ENCODE measurements at places on chromosomes 11 and 22. TPM values are rescaled to one million over a fixed set of nuclear protein-coding genes. Genes with fewer than 3 reads are reported as not detected.

The RBM14 gene
- total RNA-seq: 49.9 TPM

The TMEM45B gene
- 18.2 TPM for total RNA-seq

The SCUBE2 gene
- total RNA-seq: 121 TPM

The EFCAB6 gene
- 3.2 TPM for total RNA-seq

The CBLIF gene
- total RNA-seq: not detected

The GAL gene
- 1.0 TPM for total RNA-seq

The PGA5 gene
- 0.69 TPM for total RNA-seq

The TRIM5 gene
- 39.6 TPM for total RNA-seq

DNA sequence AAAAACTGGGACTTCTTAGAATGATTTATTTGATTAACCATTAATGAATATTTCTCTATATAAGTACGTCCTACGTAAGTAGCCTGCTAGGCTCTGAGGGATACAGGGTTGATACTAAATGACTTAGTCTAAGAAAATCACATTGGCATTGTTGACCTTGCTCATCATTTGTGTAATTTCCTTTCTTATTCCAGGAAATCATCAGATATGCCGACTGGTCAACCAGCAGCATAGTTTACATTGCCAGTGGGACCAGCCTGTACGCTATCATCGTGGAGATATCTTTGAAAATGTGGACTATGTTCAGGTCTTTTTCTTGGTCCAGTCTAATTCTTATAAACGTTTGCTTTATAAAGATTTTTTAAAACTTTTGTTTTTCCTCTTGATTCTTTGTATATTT, 42.5 kb downstream of the TTC17 start:
- no peak for DNase-seq

DNA sequence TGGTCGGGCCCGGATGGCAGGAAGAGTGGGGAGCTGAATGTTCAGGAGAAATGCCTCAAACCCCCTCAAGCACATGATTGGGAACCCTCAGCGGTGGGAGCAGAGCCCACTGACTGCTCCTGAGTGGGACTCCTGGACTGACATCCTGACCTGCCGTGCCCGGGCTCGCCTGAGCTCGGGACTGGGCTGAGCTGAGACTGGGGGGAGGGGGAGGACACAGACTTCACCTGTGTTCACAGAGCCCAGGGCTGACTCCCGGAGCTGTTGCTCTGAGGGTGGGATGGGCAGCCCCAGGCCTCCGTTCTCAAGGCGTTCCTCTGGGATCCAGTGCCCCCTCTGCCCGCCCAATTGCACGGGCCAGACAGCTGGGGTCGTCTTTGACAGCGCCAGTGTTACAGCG, 24.6 kb downstream of the DAGLA start:
- DNase-seq: no peak

DNA sequence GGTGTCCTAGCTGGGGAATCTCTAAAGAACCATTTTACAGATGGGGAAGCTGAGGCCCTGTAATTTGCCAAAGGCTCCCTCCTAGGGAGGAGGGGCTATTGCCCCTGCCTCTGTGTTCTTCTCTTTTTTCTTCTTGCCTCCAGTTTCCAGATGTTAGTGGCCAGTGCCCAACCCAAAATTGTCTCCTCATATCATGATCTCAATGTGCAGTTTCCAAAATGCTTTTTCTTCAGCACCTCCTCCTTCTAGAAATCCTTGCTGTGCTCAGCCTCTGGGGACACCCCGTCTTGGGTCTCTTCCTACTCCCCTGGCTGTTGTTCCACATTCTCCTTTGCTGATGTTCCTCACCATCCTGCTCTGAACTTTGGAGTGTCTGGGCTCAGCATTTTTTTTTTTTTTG, 9.5 kb upstream of the CHRM1 start:
- no peak for DNase-seq

- no peak for DNase-seq
These were observed 8.0 kb downstream of the PHLDB1 start for GRCh38 chr11:118615282-118615975.

- no peak for DNase-seq
These were observed 28.3 kb upstream of the SOX10 start for GRCh38 chr22:38012604-38013072.

DNA sequence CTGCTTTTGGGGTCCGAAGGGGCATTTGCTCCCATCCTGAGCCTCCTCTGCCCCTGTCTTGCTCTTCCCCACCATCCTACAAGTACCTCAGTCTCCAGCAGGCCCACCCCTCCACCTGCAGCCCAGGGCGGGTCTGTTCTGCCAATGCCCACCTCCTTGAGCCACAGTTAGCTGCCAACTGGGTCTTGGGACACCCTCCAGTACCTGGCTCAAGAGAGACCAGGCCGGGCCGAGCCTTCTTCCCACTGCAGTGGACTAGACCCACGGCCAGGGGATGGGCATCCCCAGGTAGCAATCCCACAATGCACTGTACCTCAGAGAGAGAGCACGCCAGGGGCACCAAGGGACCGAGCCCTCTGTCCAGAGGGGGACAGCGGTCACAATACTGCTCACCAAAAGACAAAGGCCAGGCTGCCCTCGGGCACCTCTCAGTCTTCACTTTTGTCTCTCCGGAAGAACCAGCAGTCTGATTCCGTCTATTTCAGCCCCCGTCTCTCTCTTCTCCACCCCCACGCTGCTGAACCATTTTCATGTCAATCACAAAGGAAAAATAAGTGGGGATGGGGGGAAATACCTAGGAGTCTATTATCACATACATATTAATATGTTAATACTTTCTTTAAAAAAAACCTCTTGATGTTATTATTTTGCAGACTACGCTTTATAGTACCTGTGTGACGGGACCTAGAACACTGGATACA, 51.7 kb downstream of the SYT13 start:
- no peak for DNase-seq

DNA sequence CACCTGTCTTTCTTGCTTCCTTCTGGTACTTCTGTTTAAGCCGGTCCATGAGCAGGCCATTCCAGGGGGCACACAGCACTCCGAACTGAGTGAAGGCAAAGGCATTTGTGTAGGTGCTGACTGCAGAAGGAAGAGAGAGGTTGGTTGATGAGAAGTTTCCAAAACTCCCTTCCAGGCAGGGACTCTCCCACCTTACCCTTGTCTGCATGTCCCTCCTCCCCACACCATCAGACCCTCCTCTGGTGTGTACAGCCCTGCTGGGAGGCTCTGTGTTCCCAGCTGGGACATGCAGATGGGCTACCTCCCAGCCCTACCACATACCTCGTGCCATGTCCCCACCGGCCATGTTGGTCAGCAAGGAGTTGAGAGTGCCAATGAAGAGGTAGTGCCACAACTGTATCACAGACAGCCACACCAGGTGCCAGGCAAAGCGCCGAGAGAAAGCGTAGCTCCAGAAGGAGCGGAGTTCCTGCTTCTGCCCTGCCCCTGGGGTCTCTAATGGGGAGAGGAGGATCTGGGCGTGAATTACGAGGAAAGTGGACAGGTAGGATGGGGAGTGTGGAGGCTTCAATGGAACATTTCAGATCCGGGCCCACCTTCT, 12.2 kb downstream of the SLC43A3 start:
- DNase-seq: no peak

DNA sequence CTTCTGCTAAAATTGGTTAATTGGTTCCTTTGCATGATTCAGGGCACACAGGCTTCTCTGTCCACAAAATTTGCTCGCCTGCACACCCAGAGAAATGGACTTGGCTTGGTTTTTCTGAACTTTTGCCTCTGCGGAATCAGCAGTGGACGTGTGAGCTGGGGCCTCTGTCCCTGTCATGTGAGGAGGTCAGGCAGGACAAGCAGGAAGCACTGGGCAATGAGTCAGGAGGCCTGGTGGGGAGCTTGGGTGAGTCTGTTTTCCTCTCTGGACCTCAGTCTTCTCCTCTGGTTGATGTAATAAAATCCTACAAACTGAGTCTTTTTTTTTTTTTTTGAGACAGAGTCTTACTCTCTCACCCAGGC, 10.4 kb upstream of the CELSR1 start:
- no peak for DNase-seq

- DNase-seq: no peak
These were observed 1071.4 kb downstream of the JRKL start for GRCh38 chr11:97461044-97461880.

DNA sequence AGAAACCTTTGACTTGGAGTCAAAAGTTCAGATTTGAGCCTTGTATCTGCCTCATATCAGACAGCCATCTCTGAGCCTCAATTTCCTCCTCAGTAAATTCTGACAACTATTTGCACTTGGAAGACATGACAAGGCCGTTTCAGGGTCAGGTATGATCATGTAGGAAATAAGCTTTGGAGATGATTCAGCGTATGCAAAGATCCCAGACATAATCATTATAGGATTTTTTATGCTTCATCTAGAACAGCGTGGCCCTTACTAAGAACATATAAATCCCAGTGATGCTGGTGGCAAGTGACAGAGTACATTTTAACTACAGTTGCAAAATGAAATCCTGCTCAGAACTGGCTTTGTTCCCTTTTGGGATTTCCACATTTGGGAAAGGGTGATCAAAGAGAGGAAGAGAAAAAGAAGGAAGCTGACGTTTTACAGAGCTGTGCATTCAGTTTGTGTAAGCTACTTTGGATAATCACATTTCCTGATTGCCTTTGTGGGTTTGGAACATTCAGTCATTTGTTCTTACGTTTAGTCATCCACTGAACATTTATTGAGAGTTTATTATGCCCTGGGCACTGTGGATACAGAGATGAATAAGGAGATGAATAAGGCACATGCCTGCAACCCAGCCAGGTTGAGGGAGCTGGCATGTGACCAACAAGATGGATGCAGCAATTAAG, 81.9 kb upstream of the HEPHL1 start:
- DNase-seq: no peak

DNA sequence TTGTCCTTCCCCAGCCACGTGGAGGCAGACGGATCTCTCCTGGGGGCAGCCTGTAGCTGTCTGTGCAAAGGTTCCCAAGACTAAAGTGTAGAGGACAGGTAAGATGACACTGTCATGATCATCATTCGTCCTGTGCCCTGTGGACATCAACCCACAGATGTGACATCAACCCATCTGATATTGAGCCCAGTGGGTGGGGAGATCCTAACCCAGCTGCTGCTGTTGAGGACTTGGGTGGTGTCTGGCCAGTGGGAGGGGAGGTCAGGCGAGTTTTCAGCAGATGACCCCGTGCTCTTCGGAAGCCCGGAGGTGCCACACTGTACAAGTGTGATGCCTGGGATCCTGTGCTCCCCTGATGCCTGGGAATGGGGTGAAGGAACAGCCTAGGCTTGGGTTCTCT, 1.2 kb upstream of the GAL start:
- DNase-seq: no peak

DNA sequence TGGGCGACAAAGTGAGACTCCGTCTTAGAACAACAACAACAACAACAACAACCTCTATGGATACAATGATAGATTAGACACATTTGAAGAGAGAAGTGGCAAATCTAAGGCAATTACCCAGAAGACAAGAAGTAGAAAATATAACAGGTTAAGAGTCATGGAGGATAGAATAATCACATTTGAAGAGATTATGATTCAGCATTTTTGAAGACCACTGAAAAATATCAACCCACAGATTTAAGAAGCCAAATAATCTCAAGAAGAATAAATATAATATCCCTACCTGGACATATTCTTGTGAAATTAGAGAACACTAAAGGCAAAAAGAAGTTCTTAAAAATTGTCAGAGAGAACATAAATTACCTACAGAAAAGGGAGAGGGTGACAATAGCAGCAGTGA, 7.9 kb downstream of the LDHC start:
- DNase-seq: no peak

- DNase-seq: no peak
These were observed 56.2 kb downstream of the KCNJ4 start for GRCh38 chr22:38398609-38399461.

DNA sequence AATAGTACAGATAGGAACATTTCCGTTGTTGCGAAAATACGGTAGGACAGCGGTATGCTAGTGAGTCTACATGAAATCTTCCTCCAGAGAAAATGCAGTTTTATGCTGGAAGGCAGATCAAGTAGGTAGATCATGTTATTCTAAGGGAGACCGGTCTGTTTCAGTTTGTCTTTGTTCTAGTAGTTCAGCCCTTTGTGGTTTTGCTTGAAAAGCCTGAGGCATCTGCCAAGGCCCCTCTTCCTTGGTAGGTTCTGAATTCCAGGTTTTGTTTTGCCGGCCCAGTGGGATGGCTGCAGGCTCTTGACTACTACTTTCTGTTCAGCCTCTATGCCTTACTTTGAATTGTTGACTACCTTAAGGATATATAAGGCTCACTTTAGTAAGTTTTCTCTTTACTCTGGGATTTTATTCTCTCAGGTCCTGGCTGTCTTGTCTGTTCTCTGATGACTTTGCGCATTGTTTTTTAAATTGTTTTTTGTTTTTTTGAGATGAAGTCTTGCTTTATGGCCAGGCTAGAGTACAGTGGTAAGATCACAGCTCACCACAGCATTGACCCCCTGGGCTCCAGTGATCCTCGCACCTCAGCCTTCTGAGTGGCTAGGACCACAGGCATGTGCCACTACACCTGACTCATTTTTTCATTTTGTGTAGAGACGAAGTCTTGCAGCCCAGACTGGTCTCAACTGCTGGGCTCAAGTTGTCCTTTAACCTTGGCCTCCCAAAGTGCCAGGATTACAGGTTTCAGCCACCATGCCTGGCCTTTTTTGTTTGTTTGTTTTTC, 53.7 kb downstream of the HIPK3 start:
- no peak for DNase-seq

DNA sequence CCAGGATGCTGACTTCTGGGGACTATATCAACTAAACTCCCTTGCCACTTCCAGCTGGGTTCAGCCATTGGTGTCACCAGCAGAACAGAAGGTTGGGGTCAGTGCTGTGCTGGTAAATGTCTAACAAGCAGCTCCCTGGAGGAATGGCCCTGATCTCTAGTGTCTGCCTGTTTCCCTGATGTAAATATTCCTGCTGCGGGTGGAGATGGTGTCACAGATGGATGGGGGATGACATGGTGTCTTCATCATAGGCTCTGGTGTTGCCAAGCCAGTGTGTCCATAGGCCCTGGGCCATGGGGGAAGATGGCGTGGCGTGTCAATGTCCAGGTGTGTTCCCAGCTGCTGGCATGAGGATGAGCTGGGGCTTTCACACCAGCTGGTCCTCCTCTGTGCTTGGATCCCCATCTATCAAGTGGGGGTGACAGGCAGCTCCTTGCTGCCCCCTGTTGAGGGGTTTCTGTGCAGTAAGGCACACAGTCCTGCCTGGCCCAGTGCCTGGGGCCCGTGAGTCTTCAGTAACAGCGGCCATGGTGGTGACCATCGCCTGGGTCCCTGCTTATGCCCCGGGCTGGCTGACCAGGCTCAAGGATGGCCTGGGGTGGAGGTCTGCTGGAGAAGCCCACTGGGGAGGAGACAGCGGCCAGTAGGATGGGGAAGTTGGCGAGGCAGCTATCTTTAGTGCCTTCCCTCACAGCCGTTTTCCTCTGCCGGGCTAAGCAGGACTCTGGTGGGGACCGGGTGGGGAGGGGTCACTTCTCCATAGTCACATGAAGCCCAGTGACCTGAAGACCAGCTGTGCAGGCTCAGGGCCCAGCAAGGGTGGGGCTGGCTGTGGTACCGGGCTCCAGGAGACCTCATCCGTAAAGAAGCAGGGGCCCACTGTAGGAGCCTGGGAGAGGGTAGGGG, 12.7 kb downstream of the RPL3 start:
- DNase-seq: no peak

DNA sequence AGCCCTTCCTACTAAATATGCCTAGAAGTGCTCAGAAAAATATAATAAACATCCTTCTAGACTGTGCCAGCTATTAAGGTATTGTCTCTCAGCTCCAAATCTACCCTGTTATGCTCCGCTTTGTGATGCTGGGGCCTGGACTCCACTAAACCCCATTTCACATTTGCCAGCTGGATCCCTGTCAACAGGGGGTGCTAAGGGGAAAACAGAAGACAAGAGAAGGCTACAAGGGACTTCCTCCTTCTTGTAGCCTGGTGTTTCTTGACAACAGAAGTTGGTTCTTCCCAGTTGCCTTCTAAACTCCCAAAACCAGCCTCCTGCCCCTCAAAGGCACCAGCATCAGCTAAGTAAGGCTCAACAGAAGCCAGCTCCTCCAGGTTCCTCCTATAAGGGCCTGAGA, 5.2 kb downstream of the NUMA1 start:
- no peak for DNase-seq

Measured in urinary bladder (tissue), 4 donors.